Aorta (tissue), 5 donors: ENCODE measurements at places on chromosomes 3 and 15. TPM values are rescaled to one million over a fixed set of nuclear protein-coding genes. Genes with fewer than 3 reads are reported as not detected.

- no peak for DNase-seq
- no peaks in the 10 kb centered on the region for H3K36me3 ChIP-seq
- no peaks in the 10 kb centered on the region for H3K27me3 ChIP-seq
- no peak overlapping the region for H3K4me3 ChIP-seq
- H3K4me1 ChIP-seq: no peaks in the 10 kb centered on the region
- H3K27ac ChIP-seq: no peak overlapping the region
Measured at GRCh38 chr15:85276508-85276907, 103.9 kb upstream of the AKAP13 start.

The ERICH6 gene
- total RNA-seq: not detected

The SLC35G2 gene
- total RNA-seq: 13.1 TPM

DNA sequence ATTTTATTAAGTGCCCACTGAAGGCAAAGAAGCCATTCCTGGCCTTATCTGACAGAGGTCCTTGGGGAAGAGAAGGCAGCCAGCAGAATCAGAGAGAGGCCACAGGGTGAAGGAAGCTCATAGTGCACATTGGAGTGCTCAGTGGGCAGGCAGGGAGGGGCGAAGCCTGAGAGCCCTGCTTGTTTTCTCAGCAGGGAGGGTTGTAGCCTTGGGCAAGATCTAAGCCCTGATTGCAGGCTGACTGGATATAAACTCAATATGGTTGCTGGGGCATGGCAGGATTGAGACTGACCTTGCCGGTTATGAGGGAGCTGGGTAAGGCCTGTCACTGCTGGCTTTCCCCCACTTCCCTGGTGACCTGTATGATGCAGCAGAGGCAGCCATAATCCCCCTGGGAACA is 7.5 kb upstream of the IGSF11 start:
- no peaks in the 10 kb centered on the region for H3K36me3 ChIP-seq
- DNase-seq: no peak
- no peaks in the 10 kb centered on the region for H3K27me3 ChIP-seq
- no peak overlapping the region for H3K4me3 ChIP-seq

The DZIP1L gene
- total RNA-seq: 48.3 TPM

The SOX14 gene
- total RNA-seq: not detected

- no peak for DNase-seq
- peaks cover 4% of the 10 kb centered on the region for H3K36me3 ChIP-seq
- no peak overlapping the region for H3K27ac ChIP-seq
Measured at GRCh38 chr15:65008983-65009382, 19.3 kb upstream of the SPG21 start.

GRCh38 chr3:39250116-39250747 is 29.6 kb downstream of the CX3CR1 start:
- no peaks in the 10 kb centered on the region for H3K4me1 ChIP-seq
- H3K36me3 ChIP-seq: no peaks in the 10 kb centered on the region
- H3K4me3 ChIP-seq: no peak overlapping the region

DNA sequence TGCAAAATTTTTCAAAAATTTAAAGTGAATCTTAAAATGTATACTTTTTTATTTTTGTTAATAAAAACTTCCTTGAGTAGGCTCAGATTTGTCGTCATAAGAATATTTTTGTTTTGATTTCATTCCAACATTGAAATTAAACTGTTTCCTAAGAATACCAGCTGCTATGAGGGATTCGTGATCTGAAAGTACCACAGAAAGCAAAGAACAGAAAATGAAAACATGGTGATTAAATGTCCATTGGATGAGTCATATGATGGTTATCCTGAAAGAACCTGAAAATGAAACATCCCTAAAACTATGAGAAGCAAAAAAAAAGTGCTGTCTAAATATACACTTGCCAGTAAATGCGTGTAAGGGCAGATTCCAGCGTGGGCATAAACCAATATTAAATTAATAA is 143.8 kb downstream of the GMNC start:
- no peak for DNase-seq
- H3K4me1 ChIP-seq: no peaks in the 10 kb centered on the region
- H3K27me3 ChIP-seq: no peaks in the 10 kb centered on the region
- no peak overlapping the region for H3K27ac ChIP-seq

The CACNA2D3 gene
- total RNA-seq: 2.4 TPM

GRCh38 chr3:138371070-138371965 is 22.9 kb downstream of the MRAS start:
- no peak for DNase-seq
- no peak overlapping the region for H3K27ac ChIP-seq
- H3K4me3 ChIP-seq: no peak overlapping the region
- no peaks in the 10 kb centered on the region for H3K36me3 ChIP-seq
- H3K4me1 ChIP-seq: no peaks in the 10 kb centered on the region

DNA sequence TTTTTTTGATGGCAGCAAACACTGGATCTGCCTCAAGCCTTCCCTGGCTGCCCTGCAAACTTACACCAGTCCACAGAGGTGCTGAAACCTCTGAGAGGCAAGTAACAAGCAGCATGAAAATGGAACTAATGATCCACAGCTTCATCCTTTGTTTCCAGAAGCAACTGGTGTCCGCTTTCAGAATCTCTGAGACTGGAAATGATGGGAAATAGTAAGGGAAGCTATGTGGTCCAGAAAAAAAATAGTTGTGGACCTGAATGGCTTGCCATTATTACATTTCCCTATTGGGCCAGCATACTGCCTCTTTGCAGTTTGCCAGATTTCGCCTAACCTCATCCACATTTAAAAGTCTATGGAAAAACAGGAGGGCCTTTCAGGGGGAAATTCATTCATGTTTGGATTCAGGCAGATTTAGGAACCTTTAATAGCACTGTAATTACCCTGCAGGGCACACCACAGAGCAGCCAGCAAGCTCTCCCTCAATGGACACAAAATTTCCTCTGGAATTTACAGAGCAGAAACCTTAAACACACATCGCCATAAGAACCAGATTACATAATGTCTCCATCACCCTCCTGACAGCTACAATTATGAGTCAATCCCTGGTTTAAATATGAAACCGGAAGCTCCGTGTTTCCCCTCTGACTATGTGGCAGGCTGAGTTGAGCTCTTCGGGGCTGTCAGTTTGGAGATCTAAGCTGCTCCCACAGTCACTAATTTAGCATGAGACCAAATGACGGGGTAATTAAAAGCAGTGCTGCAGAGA is 134.4 kb downstream of the TMCO5A start:
- no peaks in the 10 kb centered on the region for H3K27me3 ChIP-seq
- H3K4me3 ChIP-seq: no peak overlapping the region
- H3K36me3 ChIP-seq: no peaks in the 10 kb centered on the region
- H3K27ac ChIP-seq: peak overlapping the region; percentile 47
- DNase-seq: peak; percentile 56
